Activated CD4-positive, alpha-beta T cell treated with anti-CD3 and anti-CD28 coated beads, Interleukin-2, amount 50 U/mL, for 16 hours (primary cell): ENCODE measurements at places on chromosomes 3 and 15.

DNA sequence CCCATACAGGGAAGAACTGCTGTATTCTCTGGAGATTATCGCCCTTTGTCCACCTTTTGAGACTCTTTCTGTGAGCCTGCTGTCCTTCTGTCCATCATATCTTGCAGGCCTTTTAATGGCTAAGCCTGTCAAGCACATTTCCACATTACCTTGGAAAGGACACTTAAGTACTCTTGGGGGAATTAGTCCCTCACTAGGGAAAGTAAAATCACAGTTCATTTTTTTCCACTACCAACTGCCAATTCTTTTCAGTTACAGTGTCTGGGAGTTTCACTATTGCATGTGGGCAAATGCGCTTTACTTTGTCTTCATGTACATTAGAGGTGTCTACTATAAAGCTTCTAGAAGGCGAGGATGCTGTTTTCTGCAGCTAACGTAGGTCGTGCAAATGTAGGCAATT is 242.1 kb downstream of the NSUN3 start:
- no peak for DNase-seq

GRCh38 chr3:73549051-73549600 is 75.6 kb downstream of the PDZRN3 start:
- no peak for DNase-seq

DNA sequence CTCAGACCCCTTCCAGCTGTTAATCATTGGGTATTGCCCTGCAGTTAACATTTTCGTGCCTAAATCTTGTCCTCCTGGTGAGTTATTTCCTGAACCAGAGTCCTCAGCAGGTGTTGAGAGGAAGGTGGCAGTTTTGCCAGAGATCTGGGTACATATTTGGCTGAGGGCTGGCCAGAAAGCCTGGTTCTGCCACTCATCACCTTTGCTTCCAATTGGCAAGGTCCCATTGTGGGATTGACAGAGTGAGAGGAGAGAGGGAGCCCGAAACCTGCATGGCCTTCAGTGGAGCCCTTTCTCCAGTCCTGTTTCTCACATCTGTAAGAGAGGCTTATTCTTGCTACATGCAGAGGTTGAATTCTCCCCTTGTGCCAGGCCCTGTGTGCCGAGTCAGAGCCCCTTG is 8.9 kb upstream of the TKT start:
- no peak for DNase-seq

DNA sequence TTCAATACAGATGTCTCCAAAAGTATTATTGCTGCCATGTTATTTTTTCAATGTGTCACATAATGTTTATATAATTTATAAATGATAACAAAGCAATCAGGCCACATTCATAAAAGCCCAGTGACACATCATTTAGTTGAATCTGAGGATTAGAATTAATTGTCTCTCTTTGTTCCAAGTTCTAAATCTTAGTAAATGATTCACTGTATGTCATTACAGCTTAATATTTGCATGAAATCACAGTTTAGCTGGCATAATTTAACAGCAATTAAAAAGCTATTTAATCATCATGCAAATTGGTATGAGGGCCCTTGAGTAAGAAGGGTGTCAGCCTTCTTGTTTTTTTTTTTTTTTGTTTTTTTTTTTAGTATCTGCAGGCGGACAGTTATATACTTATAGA is 427.0 kb downstream of the EPHA6 start:
- DNase-seq, result no peak

GRCh38 chr3:16844222-16844621 is 40.5 kb upstream of the PLCL2 start:
- DNase-seq, result no peak

- DNase-seq, result no peak
These were observed 71.4 kb downstream of the FBXL22 start for GRCh38 chr15:63668601-63669000.

GRCh38 chr3:28328188-28329151 is 20.1 kb upstream of the ZCWPW2 start:
- peak; percentile 46 for DNase-seq

DNA sequence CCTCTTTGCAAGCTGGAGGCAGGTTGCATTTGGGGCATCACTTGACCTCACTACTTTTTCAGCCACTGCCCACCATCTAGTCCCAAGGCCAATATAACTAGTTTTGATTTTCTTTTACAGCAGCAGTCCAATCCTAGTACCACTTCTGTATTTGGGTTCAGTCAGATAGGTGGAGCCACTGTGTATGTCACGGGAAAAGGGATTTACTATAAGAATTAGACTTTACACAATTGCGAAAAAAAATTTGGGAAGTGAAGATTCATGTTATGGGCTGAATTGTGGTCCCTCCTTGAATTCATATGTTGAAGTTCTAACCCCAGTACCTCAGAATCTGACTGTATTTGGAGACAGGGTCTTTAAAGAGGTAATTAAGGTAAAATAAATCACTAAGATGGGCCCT is 37.4 kb upstream of the NMNAT3 start:
- DNase-seq, result no peak

GRCh38 chr15:47194718-47195117 is 522.6 kb upstream of the SEMA6D start:
- no peak for DNase-seq

GRCh38 chr3:197960694-197961581 is 921 bp downstream of the LMLN start:
- DNase-seq, result no peak

DNA sequence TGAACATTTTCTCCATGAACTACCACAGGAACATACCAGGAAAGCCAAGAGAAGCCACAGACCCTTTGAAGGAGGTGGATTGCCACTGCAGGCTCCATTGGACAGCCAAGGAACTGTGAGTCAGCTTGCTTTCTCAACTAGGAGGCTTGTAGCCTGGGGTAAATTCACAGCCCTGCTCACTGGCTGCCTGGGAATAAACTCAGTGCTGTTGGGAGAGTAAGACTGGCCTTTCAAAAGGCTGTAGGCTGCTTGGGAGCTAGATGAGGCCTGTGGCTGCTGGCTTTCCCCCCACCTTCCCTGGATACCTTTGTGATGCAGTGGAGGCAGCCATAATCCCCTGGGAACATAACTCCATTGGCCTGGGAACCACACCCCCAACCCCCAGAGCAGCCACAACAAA is 223.5 kb upstream of the RBMS3 start:
- no peak for DNase-seq

DNA sequence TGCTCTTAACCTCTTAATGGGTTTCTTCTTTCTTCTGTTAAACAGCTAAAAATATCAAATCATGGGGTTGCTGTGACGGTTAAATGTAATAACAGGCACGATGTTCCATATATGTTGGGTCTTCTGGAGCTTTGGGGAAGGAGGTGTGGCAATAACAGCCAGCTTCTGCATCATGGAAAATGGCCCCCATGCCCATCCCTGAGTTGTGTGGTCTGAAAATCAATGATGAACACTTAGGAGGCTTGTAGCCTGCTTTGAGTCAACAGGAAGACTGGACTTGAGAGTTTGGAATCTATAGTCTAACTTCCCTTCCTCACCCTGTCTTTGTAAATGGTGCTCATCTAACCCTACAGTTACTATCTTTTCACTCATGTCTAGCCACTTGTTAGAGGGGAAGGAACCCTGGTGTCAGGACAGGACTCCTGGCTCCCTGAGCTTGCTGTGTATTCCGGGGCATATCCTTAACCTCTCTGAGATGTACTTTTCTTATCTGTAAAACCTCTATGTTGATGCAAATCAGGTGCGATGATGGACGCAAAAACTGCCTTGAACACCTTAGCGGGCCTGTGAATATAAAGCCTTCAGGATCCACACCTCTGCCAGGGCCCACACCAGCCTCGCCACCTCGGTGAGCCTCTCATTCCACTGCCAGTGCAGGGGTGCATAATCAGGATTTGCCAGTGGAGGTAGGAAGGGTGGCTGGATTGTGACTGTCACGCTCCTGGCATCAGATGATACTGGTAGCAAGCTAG is 27.5 kb downstream of the SMAD3 start:
- DNase-seq, result no peak

DNA sequence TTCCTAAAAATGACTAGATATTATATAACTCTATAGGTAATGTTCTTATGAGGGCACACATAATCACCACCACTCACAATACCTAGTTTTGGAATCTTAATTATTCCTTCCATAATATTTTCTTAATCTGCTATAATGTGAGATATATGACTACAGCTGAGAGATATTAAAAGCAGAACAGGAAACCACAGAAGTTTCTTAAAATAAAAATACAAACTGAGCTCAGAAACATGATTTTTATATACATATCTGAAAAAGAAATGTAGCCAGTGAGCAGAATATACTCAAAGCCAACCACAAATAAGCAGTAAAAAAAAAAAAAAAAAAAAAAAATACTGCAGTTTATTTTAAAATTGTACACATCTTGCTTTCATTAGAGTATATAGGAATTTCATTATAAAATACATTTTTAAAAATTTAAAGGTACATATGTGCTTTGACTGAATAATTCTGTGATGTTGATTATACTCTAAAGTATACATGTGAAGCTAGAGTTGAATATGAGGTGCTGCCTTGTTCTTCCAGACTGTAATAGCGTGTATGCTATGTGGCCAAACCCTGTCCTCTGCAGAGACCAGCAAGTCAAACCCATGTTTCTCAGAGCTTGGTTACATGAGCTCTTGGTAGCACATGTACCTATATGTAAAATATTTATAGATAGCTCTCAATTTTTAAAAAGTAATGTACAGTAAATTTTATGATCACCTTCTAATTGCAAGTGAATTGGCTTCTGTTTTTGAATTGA is 175.0 kb downstream of the UBE2E2 start:
- DNase-seq, result no peak

GRCh38 chr3:114411811-114412803 is 118.3 kb downstream of the TIGIT start:
- DNase-seq, result peak; percentile 56

GRCh38 chr3:120442975-120443517 is 7.7 kb downstream of the FSTL1 start:
- no peak for DNase-seq

DNA sequence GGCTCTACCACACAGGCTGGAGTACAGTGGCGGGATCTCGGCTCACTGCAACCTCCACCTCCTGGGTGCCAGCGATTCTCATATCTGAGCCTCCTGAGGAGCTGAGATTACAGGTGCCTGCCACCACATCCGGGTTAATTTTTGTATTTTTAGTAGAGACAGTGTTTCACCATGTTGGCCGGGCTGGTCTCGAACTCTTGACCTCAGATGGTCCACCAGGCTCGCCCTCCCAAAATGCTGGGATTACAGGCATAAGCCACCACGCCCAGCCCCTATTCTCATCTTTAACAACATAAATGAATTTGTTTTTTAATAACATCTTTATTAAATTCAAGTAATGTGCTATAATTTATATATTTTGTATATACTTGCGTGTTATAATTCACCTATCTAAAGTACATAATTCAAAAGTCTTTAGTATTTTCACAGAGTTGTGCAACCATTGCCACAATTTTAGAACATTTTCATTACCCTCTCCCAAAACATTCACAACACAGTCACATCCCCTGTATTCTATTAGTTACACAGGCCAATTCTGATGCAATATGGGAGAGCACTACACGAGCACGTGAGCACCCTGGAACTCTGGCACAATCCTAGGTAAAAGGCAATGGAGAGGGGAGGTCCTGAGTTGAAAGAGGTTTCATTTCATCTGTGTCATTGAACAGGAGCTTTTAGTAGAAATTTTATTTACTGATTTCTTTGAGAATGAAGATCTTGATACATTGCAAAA is 21.2 kb upstream of the MTMR14 start:
- no peak for DNase-seq

- DNase-seq, result no peak
These were observed 139.4 kb upstream of the PFN2 start for GRCh38 chr3:150110097-150110496.

DNA sequence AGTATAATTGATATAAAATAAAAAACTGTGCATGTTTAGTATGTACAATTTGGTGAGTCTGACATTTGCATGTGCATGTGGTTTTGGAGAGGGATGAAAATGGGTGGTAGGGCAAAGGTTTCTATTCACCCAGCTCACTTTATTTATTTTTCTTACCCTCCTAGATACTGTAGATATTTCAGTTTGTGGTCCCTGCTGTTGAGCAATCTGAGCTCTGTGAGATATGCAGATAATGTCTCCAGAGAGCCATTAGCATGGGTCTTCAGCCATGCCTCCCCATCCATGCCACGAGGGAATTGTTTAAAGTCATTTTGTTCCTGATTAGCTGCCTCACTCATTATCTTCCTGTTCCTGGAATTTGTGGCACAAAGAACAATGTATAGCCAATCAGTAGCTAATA is 44.4 kb upstream of the B3GALNT1 start:
- no peak for DNase-seq

DNA sequence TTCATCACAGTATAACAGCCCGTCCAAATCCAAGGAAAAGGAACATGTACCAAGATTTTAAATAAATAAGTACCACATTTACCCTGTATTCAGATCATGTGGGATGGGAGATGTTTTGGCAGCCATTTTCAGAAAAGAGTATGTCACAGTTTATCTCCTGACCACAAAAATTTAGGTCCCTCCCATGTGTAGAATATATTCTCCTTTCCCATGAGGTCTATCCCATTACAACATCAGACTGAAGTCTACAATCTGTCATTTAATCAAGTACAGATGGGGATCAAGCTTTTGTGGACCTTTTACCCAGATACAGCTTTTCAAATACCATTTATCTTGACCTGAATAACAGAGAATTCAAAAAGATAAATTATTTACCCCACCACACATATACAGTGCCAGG is 444.5 kb downstream of the PLOD2 start:
- DNase-seq, result no peak

- DNase-seq, result no peak
These were observed 6.7 kb upstream of the LTF start for GRCh38 chr3:46471371-46471914.

GRCh38 chr3:16887130-16887529 is 2.4 kb downstream of the PLCL2 start:
- DNase-seq, result no peak

- no peak for DNase-seq
These were observed 9.3 kb downstream of the CCDC33 start for GRCh38 chr15:74245342-74245931.

DNA sequence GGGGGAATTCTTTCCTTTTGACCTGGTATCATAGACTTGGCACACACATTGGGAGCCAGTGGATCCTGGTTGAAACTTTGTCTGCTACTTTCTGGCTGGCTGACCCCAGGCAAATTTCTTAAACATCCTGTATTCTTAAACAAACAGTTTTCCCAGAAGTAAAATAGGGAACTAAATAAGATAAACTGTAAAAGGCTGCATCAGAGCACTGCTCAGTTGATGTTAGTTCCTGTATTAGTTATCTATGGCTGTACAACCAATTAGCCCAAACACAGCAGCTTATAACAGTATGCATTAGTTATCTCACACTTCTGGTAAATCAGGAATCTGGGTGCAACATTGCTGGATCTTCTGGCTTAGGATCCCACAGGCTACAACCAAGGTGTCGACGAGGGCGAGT is 73.1 kb upstream of the SLCO3A1 start:
- DNase-seq, result no peak

DNA sequence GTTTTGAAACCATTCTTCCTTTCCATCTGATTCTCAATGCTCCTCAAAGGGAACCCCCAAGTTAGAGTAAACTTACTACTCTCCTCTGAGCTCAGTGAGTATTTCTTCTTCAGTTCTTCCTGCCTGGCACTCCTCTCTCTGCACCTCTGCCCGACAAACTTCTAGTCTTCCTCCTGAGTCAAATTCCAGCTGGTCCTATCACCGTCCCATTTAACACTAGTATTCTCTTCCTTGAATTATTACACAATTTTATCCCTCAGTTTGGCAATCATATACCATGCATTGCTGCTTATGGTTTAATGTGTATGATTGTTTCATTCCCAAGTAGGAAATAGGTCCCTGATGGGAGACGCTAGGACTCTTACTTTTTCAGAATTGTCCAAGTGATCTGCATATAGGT is 279.7 kb downstream of the MECOM start:
- no peak for DNase-seq
